ENCODE measurements at places on chromosomes 1 and 21.

DNA sequence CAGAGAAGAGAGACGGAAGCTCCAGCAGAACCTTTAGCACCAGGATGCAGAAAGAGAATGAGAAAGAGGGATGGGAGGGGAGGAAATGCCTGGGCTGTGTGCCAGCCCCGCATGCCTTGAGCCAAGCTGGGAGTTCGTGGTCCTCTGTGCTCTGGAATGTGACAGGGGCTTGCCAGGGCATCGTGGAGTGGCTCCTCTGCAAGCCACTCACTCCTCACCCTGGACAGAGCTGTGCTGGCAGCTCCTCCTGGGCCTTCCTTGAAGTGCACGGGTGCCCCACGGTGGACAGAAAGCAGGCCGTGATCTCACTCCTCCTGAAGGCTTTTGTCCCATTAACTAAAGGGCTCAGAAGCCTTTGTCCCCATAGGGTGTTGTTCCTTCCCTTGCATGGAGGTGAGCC is 34.8 kb upstream of the PRELP start:
- no peak for DNase-seq

DNA sequence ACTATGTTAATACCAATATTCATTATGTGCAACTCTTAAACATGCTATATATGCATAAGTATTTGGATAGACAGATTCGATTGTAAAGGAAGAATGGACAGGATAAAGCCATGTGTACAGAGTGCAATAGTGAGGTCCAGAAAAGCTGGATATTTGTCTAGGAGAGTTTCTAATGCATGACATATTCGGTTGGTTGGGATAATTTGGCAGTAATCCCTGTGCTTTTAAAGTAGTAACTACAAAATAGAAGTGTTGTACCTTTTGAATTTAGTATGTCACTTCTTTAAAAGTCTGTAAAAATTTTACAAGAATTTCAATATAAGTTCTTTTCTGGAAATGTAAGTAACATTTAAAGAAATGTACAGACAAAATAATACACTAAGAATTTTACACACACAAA is 774.5 kb downstream of the USP25 start:
- no peak for DNase-seq

GRCh38 chr1:9942399-9942938 is 722 bp downstream of the LZIC start:
- DNase-seq: no peak

DNA sequence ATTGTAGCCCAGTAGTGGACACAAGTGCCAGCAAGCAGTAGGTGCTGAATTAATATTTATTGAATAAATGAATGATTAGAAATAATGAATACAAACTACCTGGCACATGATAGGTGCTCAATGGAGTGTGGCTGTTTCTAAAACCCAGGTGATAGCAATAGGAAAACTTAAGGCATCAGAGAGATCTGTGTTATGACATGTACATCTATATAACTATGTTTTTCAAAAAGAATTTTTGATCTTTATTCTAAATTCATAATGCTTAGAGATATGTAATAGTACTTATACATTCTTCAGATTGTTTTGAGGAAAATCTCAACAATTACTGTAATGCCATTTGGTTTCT is 5.0 kb downstream of the GADD45A start:
- no peak for DNase-seq

- DNase-seq: no peak
Measured at GRCh38 chr21:29875036-29875716, 64.6 kb downstream of the GRIK1 start.
